ENCODE measurements at places on chromosomes 7 and 10. TPM values are rescaled to one million over a fixed set of nuclear protein-coding genes. Genes with fewer than 3 reads are reported as not detected.

GRCh38 chr10:133157662-133158436 lies 2.2 kb upstream of the KNDC1 start:
- DNase-seq, result no peak

DNA sequence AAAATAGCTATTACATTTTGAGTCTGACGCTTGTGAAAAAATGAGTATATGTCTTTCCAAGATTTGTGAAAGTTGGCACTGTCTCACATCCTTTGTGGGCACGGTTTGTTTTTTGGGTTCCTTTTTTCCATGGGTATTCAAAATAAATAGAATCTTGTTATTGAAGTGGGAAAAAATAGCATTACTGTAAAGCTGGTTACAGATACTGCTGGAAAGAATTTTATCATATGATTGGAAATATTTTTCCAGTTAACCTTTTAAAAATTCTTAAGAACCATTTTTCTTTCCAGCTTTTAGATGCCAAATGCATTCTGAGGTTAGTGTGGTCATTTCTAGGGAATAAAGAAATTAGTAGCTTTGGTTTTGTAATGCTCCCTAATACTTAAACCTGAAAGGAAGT lies 11.4 kb downstream of the NET1 start:
- peak; percentile 46 for DNase-seq

- no peak for DNase-seq
These were observed 68.0 kb downstream of the MRC1 start for GRCh38 chr10:17877121-17877520.

- peak; percentile 91 for DNase-seq
These were observed 129.6 kb downstream of the PRPF18 start for GRCh38 chr10:13716081-13717071.

DNA sequence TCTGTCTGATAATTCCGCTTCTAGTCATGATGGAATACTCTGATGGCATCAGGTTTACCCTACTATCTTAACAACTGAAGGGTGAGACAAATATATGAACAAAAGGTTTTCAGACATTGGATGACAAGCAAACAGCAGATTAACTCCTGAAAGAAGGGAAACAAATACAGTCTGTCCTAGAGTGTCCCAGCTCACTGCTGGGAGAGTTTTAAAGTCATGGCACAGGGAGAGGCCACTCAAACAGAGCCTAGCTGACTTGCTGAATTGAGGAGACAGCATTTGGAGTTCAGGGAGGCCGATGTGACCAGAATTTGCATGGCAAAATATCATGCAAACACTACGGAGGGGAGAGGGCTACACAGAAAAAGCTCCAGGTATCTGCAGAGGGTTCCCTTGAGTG lies 73.1 kb downstream of the MDH2 start:
- DNase-seq, result no peak

GRCh38 chr7:70456719-70457118 lies 675.2 kb upstream of the GALNT17 start:
- DNase-seq, result no peak

GRCh38 chr7:46549892-46550639 lies 629.0 kb upstream of the IGFBP3 start:
- DNase-seq, result no peak

DNA sequence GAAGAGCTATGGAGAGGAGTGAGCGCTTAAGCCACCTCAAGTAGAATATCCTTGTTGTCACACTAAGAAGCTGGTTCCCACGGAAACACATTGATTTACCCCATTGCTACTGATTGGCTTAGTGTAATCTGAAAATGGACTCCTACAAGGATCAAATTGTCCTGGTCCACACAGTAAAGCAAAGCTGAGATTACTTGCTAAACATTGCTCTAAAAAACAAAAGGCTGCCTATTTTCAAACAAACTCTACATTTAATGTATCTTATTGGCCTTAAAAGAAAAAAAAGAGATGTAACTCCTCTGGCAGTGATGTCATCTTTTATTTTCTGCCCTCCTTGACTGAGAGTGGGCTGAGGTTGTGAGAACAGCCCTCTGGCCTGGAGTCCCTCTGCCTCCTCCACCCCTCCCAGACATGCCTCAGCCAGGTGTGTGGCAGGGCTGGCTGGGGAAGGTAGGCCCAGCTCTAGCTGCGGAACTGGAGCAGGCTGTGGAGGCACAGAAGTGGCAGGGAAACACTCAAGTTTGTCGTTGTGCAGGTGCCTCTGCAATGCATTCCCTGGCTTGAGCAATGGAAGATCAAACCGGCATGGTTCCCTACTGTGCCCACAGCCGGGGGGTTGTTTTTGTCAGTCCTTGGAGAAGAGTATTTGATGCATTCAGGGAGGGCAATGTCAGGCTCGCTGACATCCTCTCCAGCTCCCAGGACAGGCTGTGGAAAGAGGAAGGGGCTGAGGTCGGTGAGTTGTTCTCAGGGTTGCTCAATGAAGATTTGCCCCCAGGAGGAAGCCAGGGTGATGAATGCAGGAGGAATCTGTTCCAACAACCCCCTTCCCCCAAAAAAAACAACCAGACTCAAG lies 9.1 kb downstream of the KLF6 start:
- peak; percentile 71 for DNase-seq

DNA sequence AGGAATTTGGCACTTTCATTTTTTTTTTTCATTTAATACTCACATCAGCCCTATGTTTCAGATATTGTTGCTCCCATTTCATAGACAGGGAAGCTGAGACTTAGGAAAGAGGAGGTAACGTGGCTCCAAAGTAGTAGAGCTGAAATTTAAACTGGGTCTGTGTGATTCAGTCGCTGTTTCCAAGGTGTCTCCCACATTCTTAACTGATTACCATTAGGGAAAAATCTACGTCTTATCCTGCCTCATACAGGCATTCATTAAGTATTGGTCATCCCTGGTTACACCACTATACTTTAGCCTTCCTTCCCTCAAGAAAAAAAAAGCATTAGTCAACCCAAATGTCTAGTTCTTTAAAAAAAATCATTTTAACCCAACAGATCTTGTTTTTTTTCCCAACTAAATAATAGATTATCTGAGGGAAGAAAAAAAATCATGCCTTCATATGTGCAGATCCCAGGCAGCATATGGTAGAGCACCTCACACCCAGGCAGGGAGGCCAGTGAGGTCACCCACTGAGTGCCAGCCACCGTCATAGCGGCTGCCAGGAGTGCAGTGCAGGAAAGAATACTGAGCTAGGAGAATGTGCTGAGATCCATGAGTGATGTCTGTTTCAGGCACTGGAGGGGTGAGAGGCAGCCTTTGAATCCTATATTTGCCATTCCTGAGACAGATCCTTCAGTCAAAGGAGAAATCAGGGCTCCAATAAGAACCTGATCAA lies 59.0 kb upstream of the SORCS3 start:
- peak; percentile 91 for DNase-seq

- DNase-seq, result no peak
These were observed 184.5 kb downstream of the ADK start for GRCh38 chr10:74335501-74335900.

DNA sequence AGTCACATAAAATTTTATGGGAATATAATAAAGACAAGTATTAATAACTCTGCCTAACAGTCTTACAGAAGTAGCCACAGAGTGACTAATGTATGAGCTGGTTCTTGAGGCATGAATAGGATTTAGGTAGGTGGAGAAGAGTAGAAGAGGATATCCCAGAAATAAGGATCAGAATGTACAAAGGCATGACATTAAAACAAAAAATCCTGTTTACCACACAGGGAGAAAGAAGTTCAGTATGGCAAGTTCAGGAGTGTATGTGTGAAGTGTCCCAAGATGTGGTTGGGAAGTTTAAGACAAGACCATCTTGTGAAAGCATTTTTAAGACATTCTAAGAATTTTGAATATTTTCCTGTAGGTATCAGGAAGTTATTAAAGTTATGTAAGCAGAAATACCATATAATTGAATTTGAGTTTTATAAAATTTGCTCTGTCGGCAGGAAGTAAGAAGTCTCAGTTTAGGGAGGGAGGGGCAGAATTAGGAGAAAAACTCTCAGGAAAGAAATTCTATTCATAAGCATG lies 64.7 kb upstream of the CAV2 start:
- DNase-seq, result peak; percentile 89

DNA sequence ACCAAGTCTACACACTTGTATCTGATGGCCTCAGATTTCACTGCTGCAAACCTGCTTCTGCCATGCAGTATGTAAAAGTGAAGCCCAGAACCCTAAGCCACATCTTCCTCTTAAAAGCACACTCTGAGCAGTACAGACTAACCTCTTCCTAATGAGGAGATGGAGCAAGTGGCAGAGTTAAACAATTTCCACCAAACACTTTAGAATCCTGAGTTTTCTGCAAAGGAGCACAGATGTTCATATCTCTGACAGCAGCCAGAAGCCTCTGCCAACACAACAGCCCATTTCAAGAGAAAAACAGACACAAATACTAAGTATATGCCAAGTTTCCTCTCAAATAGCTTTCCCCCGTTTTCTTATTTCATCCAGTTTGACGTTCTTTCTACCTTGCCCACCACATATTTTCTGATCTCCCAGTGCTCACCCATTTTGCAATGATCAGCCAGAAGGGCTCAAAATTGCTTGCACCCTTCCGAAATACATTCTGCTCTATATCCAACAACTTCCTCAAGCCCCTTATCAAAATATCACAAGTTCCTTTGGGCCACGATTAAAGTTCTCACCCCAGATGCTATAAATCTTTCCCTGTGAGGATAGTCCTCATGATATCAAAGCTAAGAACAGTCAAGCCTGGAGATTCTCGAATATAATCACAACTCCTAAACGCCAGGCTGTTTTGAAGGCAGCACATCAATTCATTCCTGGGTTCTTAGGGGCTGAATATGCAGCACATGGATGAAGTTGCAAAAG lies 27.5 kb downstream of the ELMO1 start:
- DNase-seq, result no peak

DNA sequence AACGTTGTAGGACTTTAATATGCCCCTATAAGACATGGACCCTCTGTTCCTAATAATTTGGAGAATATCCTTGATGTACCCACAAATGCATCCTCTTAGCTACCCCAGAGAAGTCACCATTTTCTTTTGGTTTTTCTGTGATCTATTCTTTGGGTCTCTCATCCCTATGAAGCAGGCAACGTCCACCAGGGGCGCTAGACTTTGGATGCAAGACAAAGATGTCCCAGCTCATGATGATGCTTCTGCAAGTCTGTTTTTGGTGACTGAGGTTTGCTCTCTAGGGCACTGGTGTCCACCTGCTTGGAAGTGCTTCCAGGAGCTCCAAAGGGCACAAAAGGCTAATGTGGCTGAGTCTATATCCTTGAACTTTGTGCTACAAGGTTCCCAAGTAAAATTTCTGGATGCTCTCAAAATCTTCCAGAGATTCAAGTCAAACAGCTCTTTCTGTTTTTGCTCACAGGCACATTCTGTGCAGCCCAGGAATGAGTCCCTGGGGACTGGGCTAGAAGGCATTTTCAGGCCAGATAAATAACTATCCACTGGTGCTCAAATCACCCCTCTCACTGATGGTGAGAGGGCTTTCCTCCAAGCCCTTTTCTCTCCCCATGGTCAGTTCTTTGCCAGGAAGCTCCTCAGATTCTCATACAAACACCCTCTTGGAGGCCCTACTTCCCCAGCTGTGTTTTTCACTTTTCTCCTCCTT lies 166.4 kb downstream of the C7orf25 start:
- DNase-seq, result peak; percentile 49

DNA sequence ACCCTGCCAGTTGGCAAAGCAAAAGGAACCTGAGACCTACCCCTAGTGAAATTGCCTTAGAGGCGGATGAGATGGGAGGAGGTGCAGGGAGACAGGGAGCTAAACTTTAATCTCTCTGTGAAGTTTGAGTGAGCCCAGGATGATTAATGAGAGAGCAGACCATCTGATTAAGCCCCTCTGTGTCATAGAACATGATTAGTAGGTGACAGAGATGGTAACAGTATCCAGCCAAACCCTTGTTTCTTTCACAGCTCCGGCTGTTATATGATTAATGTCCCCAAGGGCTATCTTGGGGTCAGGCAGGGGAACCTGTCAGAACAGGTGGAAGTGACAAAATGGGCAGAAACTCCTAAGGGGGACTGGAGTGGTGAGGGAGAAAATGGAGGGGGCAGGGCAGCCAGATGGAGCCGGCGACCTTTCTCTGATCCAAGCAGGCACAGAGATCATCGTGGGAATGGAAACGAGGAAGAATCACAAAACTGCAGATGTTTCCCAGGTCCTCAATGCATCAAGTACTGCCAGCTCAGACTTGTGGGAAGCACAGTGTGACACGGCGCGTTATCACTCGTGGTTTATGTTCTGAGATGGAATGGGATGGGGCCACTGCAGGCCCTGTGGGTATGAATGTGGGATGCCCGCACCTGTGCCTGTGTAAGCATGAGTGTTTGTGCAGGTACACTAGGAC lies 684.2 kb downstream of the LRMDA start:
- DNase-seq, result no peak

DNA sequence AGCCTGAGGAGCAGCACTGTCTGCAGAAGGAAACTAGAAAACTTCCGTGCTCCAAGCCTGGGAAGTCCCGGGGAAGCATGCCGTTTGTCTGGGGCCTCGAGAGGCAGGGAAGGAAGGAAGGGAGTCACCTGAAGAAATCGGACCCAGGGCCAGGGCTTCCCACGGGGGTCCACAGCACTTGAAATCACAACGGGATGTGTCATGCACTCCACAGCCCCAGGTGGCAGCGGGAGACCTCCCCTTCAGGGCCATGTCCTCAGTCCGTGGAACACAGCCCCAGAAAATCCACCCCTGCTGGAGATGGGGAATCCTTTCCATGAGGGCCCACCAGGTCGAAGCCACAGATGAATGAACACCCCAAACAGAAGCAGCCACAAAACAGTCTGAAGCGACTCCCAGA lies 239.5 kb downstream of the MGMT start:
- DNase-seq, result no peak

DNA sequence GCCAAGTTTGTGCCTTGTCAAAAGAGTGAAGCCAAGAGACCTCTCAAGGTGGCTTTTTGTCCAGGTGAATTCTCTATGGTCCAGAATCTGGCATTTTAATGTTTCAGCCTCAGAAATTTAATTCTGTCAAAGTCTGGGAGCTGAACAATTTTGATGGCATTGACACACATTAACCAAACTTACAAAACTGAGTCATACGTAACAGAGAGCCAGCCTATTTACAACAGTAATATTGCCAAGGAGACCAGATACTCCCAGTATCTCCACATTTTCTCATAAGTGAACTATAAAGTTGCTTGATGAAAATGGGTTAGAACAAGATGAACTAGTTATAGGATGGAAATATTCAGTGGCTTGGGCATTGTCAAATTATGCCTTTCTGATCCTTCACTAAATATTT lies 43.8 kb downstream of the PDE6C start:
- peak; percentile 22 for DNase-seq

GRCh38 chr7:127848241-127848640 lies 183.0 kb downstream of the LRRC4 start:
- DNase-seq, result no peak

DNA sequence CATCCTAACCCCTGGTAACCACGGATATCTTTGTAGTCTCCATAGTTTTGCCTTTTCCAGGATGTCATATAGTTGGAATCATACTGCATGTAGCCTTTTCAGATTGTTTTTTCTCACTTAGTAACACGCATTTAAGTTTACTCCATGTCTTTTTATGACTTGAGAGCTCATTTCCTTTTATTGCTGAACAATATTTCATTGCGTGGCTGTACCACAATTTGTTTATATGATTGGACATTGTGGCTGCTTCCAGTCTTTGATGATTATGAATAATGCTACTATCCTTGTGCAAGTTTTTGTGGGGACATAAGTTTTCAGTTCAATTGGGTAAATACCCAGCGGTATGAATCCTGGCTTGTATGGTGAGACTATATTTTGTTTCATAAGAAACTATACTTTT lies 60.8 kb downstream of the AOAH start:
- no peak for DNase-seq

The GNAT3 gene
- total RNA-seq, result not detected

The PDLIM1 gene
- total RNA-seq, result 32.0 TPM

The PGAM2 gene
- not detected for total RNA-seq

The ENTPD1 gene
- total RNA-seq, result not detected

The MRM2 gene
- 21.5 TPM for total RNA-seq

The SHH gene
- not detected for total RNA-seq

The RBM28 gene
- 11.3 TPM for total RNA-seq

The TLX1 gene
- not detected for total RNA-seq

The SFRP5 gene
- total RNA-seq, result not detected
